Sigmoid colon (tissue), 7 donors: ENCODE measurements at places on chromosomes 2 and 18. TPM values are rescaled to one million over a fixed set of nuclear protein-coding genes. Genes with fewer than 3 reads are reported as not detected.

The TTN gene
- total RNA-seq, result 10.4 TPM

DNA sequence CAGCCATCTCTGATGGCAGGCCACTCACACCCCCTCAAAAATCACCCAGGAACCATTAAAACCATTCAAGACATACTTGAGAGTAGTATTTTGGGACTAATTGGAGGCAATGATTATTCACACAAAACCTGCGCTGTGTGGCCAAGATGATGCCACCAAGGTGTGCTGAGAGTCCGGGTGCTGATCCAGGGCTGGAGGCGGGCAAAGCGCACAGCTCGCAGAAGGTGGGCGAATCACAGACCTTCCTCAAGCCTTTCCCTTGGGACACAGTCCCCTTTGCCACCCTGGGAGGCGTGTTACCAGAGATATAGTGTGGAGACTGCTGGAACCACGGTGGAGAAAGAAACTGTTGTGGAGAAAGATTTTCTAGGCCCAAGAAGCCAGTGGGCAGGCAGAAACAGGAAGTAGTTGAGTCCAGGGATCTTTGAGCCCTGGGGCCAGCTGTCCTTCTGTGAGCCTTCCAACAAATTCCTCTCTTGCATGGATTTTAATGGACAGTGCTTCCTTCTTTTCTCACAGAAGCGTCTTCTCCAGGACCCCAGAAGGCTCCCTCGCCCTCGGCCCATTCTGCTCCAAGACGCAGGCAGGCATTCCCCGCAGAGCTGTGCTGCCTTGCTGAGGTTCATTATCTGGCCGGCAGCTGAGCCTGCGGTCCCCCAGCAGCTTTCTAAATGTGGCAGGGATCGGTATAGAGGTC, 8.0 kb downstream of the COPS9 start:
- H3K4me3 ChIP-seq, result no peak overlapping the region
- H3K4me1 ChIP-seq, result no peaks in the 10 kb centered on the region
- no peak overlapping the region for H3K27ac ChIP-seq

The ALLC gene
- not detected for total RNA-seq

- peak; percentile 78 for DNase-seq
- H3K36me3 ChIP-seq, result no peaks in the 10 kb centered on the region
- H3K4me1 ChIP-seq, result peaks cover 37% of the 10 kb centered on the region
- H3K27ac ChIP-seq, result peak overlapping the region; percentile 89
Observed at GRCh38 chr2:174682007-174682577, 82.2 kb downstream of the CHRNA1 start.

DNA sequence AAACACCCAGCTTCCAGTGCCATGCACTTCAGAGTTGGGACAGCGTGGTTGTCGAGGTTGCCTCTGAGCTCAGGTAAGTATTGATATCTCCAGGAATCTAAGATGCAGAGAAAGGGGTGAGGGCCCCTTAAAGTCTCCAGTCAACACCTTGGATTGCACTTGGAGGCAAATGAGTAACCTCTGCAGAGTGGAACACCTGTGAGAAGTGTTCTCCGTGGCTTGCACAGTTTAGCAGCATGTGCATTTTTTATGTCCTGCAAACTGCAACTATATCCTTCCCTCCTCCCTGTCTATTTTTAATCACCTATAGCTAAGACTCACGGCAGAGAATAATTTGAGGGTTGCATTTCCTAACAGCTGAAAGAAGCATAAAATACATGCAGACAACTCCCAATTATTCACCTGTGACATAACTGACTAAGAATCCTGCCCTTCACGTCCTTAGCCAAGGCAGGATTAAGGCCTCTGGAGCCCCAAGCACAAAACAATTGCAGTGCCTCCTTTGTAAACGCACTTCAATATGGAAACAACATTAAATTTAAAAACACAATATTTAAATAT, 1.6 kb upstream of the ZNF385B start:
- no peak for DNase-seq
- H3K27ac ChIP-seq, result no peak overlapping the region
- H3K36me3 ChIP-seq, result no peaks in the 10 kb centered on the region
- peaks cover 17% of the 10 kb centered on the region for H3K4me1 ChIP-seq

- no peak for DNase-seq
- H3K27ac ChIP-seq, result no peak overlapping the region
- H3K4me3 ChIP-seq, result no peak overlapping the region
- no peaks in the 10 kb centered on the region for H3K27me3 ChIP-seq
- no peaks in the 10 kb centered on the region for H3K36me3 ChIP-seq
Observed at GRCh38 chr2:1758171-1758570, 13.9 kb upstream of the PXDN start.

The TSPYL6 gene
- total RNA-seq, result not detected

The CNGA3 gene
- total RNA-seq, result 3.6 TPM

DNA sequence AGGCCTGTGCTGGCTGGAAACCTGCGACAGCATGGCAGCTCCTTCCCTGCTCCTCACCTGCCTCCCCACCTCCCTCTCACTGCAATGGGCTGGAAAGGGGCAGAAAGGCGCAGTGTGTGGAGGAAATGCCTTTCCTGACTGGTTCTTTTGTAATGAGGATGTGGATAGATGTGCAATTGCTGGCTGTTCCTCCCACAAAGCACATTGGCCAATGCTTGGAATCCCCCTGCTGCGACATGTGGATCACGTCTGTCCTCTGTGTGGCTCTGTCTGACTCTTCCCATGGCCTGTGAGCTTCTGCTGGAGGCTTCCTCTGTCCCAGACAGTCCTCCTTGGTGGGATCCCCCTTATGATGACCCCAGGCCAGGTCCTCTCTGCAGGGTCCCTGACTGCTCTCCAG, 172.5 kb downstream of the NCK2 start:
- no peaks in the 10 kb centered on the region for H3K27me3 ChIP-seq
- H3K4me1 ChIP-seq, result no peaks in the 10 kb centered on the region
- no peaks in the 10 kb centered on the region for H3K36me3 ChIP-seq

The PIKFYVE gene
- 22.1 TPM for total RNA-seq

The MYOM1 gene
- 37.7 TPM for total RNA-seq

GRCh38 chr2:163548970-163549369, 186.8 kb downstream of the FIGN start:
- H3K4me1 ChIP-seq, result no peaks in the 10 kb centered on the region
- no peak overlapping the region for H3K4me3 ChIP-seq
- H3K36me3 ChIP-seq, result no peaks in the 10 kb centered on the region

- DNase-seq, result no peak
- no peak overlapping the region for H3K27ac ChIP-seq
- H3K27me3 ChIP-seq, result no peaks in the 10 kb centered on the region
- H3K36me3 ChIP-seq, result no peaks in the 10 kb centered on the region
Observed at GRCh38 chr2:110927526-110927925, 193.2 kb upstream of the BCL2L11 start.

GRCh38 chr2:170354855-170355780, 177.2 kb downstream of the MYO3B start:
- H3K36me3 ChIP-seq, result no peaks in the 10 kb centered on the region
- no peaks in the 10 kb centered on the region for H3K4me1 ChIP-seq
- H3K27ac ChIP-seq, result no peak overlapping the region
- H3K27me3 ChIP-seq, result no peaks in the 10 kb centered on the region
